ENCODE measurements at places on chromosomes 3 and 15.

DNA sequence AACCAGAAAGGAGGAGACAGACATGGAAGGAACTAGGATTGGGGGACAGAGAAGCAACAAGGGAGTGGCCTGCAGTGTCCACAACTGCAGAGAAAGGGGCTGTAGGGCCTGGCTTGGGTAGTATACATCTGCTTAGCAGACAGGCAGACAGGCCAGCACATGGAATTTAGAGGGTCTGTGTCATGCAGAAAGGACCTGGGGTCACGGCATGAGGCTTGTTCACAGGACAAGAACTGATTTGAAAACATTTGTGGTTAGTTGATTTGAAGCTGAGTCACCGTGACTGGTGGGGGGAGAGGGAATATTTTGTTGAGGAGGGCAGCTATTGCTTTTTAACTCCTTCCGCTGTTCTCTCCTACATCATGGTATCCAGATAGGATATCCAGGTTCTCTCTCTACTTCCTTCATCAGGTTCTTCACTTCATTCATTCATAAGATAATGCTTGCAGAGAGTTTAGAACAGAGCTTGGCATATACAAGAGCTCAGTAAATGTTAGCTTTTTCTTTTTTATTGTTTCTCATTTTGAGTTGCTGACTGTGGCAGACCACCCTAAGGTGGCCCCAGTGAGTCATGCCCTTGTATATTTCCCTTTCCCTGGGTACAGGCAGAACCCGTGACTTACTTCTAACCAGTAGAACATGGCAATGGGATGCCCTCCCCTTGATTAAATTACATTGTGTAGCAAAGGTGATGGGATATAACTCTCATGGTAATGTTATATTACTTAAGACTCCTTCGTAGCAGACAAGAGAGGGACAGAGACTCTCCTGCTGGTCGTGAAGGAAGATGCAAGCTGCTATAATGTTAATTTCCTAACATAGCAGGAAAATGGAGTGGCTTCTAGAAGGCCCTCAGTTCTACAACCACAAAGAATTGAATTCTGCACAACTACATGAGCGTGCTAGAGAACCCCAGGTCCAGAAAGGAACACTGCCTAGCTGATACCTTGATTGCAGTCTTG is 95.0 kb upstream of the NMNAT3 start:
- DNase-seq: no peak

GRCh38 chr3:17143893-17144664 is 259.3 kb downstream of the PLCL2 start:
- no peak for DNase-seq

- no peak for DNase-seq
Measured at GRCh38 chr3:124322966-124323365, 331.0 kb upstream of the ROPN1 start.

DNA sequence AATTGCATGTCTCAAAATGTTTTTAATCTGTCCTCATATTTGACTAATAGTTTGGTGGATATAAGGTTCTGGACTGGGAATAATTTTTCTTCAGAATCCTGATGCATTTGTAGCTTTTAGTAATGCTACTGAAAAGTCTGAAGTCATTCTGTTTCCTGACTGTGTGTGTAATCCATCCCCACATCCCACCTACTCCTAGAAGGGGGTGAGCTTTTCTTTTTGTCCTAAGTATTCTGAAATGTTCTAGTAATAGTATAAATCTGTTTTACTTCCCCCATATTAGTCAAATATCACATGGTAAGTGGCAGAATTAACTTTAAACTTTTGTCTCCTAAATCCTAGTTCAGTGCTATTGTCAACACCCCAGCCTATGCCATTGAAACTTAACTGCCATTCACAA is 162.8 kb downstream of the GREM1 start:
- no peak for DNase-seq

DNA sequence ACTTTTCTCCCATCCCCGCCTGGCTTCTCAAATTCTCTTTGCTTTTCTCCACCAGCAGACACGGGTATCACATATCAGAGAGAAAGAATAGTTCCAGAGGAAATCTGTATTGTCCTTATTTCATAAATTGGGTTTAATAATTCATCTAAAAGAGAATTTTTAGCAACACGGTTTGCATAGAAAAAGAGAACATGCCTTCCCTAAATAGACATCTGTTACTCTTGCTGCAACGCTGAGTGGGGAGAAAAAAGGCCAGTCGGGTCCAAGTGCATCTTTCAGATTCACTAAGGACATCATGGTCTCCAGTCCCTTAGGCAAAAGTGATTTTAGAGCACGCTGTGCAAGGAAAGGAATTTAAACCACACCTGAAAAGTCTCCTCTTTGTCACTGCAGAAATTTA is 201.3 kb downstream of the ABHD5 start:
- no peak for DNase-seq

GRCh38 chr3:47377186-47377585 is 3.6 kb upstream of the PTPN23 start:
- no peak for DNase-seq

DNA sequence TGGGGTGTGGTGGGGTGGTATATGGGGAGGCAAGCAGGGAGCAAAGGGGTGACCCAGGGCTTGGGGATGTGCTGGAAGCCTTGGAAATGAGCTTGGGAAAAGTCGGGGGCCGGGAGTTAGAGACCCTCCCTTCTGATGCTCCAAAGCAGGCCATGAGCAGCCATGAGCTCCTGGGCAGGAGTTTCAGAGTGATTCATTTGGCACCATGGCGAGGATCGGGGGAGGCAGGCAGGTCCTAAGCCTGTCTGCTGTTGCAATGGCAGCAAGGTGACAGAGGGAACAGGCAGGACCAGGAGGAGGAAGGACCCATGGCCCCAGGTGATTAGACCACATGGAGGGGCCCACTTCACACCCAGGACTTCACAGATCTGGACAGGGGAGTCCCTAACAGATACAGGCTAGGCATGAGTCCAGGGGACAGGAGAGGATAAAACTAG is 21.3 kb downstream of the RGMA start:
- no peak for DNase-seq

DNA sequence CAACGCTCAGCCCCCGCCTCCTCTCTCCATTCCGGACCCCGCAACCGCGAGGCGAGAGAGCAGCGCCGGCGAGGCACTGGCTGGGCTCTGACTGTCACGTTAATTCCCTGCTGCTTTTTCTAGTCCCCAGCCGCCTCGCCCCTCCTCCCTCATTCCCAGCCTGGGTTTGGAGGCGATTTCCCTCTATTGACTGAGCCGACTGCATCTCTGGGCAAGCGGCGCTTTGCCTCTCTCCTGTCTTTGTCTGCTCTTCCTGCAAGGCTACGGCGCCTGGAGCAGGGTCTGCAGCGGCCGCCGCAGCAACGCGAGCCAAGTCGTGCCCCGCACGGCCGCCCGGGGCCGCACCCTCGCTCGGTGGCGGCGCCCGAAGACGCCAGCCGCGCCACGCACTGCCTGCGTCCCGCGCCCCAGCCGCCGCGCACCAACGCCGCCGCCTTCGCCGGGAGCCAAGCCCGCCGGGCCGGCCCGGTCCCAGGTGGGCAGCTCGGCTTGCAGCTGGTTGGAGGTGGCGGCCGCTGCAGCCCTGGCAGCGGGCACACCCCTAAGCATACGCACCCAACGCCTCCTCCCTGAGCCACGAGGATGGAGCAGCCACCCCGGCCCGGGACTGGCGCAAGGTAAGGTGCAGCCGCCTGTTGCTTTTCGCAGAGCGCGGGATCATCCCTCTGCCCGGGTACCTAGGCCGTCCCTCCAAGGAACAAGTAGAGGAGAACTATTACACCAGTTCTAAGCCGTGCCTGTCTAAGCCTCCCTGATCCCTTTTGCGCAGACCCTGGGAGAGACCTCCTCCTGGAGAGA is at the start of gene LRRC3B:
LRRC3B (plus strand) TSS at position 152 of the 798 bp plus-strand sequence. CDS start 86,901 bp downstream, outside the sequence.
- peak; percentile 75 for DNase-seq

DNA sequence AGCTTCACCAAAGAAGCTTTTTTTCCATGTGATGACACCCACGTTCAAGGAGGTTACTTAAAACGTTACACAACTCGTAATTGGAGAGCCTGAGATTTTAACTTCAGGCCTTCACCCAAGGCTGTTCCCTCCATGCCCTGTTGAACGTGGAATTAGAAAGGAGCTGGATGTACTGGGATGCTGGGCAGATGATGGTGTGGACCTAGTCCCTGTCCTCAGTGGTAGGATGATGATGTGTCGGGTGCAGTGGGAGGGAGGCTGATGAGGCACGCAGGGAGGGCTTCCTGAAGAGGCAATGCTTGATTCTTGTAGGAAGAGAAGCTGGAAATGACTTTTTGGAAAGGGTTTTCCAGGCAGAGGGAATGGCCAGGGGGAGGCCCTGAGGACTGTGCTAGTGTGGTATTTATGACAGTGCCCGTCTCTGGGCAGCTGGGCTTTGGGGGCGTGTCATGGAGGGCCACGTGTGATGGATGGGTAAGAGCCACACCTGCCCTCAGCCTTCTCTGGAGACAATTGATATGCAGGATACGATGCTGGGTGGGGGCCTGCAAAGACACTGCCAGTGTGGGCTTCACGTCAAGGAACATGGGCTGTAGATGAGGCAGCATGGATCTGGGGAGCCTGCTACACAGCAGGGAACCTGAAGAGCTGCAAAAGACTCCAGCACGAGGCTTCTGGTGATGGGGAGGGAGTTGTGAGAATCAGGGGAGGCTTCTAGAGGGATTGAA is 15.3 kb downstream of the SYNM start:
- no peak for DNase-seq

DNA sequence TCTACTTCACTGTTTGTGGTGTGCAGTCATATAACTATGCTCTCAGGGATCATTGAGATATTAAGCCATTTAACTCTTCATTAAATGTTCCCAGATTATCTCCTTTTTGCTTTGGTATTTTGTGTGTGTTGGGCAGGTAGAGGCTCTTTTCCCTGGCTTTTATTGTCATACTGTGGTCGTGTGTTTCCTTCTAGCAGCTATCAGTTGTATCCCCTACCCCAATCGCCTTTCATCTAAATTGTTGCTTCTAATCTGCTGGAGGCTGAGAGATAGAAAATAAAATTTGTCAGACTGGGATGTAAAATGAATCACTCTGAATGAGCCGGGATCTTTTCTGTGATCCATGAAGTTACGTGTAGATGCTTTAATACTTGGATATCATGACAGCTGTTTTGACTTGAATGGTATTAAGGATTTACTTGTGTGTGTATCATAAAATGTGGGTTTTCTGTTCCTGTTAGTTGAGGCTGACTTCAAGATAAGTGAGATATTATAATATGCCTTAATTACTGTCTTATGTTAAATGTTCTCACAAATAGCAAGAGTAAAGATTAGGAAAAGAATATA is 9.2 kb downstream of the NFKBIZ start:
- no peak for DNase-seq

GRCh38 chr3:9222956-9223639 is 26.3 kb downstream of the SRGAP3 start:
- DNase-seq: no peak

DNA sequence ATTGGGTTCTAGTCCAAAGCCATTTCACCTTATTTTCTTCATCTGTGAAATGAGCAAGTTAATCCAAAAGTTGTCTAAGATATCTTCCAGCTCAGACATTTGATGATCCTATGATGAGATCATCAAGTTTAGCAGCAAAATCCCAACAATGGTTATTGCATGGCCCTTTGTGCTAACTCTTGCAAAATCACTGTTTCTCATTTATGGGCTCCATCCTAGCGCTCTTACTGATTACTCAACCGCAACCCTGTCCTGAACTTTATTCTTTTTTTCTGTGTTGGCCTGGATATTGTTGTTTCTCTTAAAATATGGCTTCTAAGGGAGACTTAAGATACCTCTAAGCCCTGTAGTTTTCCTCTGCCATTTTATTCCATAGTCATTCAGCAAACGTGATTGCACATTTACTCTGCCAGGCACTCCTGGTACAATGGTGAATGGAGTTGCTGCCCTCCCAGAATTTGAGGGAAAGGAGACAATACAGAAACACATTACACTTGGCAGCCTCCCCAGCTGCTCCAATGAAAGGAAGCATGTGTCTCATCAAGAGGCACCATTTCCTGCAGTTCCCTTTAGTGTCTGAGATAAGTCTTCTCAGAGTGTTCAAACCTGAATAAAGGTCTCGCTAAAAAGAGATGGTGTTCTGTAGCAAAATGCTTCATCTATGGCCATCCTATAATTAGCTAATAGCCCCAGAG is 4.4 kb downstream of the GXYLT2 start:
- DNase-seq: no peak

- DNase-seq: no peak
Measured at GRCh38 chr15:43239732-43240491, 19.1 kb upstream of the EPB42 start.
